WTC11 (cell line): ENCODE measurements at places on chromosomes 7 and 10.

DNA sequence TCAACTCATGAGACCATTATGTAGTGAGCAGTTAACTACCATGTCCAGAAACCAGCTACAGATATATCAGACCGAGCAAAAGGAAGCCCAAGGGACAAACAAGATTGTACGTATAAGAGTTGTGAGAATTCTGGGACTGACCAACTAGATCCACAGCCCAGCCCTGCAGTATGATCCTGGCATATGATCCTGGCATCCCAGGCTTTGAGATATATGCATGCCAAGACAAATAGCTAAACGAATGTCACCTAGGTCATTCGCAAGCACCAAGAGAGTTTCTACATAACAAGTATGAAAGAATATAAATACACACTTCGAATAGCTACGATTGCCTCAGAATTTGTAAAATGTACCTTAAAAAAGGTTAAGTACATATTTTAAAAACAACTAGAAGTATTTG, 56.4 kb upstream of the PMPCB start:
- H3K4me3 ChIP-seq = no peak overlapping the region
- H3K4me1 ChIP-seq = no peaks in the 10 kb centered on the region
- H3K36me3 ChIP-seq = peaks cover 18% of the 10 kb centered on the region
- no peak overlapping the region for H3K27ac ChIP-seq

- H3K36me3 ChIP-seq = peaks cover 3% of the 10 kb centered on the region
These were observed 171.2 kb downstream of the SGMS1 start for GRCh38 chr10:50452603-50453002.

GRCh38 chr10:7491949-7492659, 81.3 kb upstream of the SFMBT2 start:
- peaks cover 7% of the 10 kb centered on the region; the same call in 1 of the 2 replicates for H3K27me3 ChIP-seq
- no peak for DNase-seq
- peaks cover 32% of the 10 kb centered on the region for H3K4me1 ChIP-seq

DNA sequence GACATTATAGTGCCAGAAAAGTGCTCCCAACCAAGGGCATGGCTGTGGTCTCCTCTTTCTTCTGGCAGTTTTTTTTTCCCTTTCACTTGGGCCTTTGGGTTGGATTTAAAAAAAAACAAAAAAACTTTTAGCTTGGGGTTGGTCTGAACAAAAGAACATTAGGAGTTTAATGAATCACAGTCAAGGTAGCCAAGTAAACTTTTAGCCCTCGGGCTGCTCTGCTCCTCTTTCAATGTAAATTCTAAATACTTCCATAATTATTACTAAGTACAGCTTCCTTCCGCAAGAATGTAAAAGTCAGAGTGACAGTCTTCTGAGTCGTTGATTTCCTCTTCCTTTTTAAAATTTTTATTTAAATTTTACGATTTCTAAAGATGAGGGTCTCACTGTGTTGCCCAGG, 79.2 kb downstream of the NRF1 start:
- H3K4me1 ChIP-seq = peaks cover 5% of the 10 kb centered on the region; the same call in 1 of the 2 replicates
- peaks cover 16% of the 10 kb centered on the region for H3K36me3 ChIP-seq
- no peaks in the 10 kb centered on the region for H3K27me3 ChIP-seq
- no peak overlapping the region for H3K27ac ChIP-seq

GRCh38 chr7:29495653-29496052, 68.0 kb upstream of the PRR15 start:
- peak; percentile 51 for DNase-seq
- no peak overlapping the region for H3K27ac ChIP-seq
- no peaks in the 10 kb centered on the region for H3K36me3 ChIP-seq
- peaks cover 18% of the 10 kb centered on the region for H3K4me1 ChIP-seq

DNA sequence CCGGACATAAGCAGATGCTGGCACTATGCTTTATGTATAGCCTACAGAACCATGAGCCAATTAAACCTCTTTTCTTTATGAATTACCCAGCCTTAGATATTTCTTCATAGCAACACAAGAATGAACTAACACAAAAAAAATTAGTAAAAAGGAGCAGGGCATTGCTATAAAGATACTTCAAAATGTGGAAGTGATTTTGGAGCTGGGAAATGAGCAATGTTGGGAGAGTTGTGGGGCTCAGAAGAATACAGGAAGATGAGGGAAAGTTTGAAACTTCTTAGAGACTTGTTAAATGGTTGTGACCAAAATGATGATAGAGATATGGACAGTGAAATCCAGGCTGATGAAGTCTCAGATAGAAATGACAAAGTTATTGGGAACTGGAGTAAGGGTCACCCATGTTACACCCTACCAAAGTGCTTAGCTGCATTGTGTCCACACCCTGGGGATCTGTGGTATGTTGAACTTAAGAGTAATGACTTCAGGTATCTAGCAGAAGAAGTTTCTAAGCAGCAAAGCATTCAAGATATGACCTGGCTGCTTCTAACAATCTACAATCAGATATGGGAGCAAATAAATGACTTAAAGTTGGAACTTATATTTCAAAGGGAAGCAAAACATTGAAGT, 24.2 kb downstream of the PNLIPRP3 start:
- peaks cover 28% of the 10 kb centered on the region for H3K36me3 ChIP-seq
- H3K4me1 ChIP-seq = peaks cover 31% of the 10 kb centered on the region
- no peak overlapping the region for H3K4me3 ChIP-seq
- no peak for DNase-seq
